Iris pigment epithelial cell (primary cell): ENCODE measurements at places on chromosomes 3 and 15.
A peak's percentile ranks its signal among the peaks of the same experiment; 100 is the strongest.

- DNase-seq = no peak
Observed at GRCh38 chr15:84772031-84772430, 23.6 kb downstream of the ZNF592 start.

DNA sequence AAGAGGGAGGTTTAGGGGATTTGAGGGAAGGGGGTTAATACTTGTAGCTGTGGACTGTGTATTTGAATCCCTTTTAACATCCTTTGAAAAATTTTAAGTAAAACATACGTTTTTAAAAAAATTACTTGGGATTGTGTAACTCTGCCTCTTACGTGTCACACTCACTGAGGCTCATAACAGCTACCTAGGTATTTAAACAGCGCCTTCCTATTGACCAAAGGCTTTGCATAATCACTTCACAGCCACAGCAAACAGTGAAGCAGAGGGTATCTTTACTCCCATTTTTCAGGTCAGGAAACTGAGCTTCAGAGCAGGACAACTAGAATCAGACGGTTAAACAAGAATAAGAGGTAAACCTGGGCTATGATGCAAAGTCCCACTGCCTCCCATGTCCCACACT is 95.9 kb downstream of the TLE3 start:
- no peak for DNase-seq

DNA sequence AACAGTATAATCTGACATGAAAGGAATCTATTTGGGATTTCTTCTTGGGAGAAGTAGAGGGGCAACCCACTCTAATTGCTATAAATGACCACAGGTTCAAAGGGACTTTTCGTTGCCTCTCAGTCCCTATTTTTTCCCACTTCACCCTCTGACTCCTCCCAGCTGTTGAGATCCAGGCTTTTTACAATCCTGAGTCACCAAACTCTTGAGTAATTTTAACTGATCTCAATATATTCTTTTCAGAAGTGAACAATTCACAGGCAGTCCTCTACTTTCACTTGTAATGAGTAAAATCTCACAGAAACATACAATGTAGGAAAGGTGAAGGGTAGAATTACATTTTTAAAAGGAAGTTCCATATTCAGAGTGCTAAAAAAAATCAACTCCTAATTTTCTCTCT is 44.6 kb downstream of the EIF4E3 start:
- DNase-seq = peak; percentile 81

DNA sequence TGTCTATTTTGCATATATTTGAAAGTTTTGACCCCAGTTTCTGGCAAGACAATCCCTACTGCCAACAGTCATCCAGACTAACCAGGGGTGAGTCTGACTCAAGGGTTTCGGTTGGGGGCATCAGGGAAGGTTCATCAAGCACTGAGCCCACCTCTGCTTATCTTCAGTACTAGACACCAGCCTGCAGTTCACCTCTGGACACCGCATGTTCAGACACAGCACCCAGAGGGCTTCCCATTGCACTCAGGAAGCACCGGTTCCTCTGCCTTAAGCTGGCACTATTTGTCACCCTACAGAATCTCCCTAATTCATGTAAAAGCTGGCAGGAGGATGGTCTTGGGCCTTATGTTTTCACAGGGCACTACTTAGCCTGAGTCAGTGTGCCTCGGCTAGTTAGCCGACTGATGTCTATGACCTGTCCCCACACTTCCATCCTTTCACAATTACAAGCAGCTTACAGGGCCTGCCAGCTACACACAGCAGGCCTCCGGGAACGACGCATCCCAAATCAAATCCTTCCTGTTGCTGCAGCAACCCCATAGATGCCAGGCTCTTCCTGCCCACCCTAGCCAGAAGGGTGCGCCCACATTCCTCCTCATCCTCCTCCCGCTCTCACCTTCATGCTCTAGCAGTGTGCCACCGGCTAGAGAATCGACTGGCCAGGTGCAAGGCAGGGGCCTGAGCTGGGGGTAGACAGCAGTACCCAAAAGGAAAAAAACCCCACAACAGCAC is 52.5 kb downstream of the SH3BP5 start:
- DNase-seq = no peak

DNA sequence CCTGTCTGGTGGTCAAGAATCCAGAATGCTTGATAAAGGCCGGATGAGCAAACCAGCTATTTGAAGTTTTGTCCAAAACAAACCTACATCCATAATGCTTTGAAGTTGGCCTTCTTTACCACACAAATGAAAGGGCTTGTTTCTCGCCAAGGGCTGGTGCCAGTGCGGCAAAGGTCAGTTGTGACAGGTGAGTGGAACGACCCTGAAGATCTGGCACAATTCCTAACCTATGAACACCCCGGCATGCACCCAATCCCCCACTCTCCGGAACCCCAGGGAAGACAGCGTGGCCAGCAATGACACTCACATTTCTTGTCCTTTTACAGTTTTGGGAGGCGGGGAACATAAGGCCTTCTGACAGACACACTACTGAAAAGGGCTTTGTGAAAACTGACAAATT is 90.6 kb downstream of the ATP10A start:
- no peak for DNase-seq

GRCh38 chr3:62188681-62189375 is 184.5 kb downstream of the FEZF2 start:
- DNase-seq = peak; percentile 72

GRCh38 chr3:14373753-14374376 is 28.5 kb upstream of the SLC6A6 start:
- DNase-seq = no peak

- DNase-seq = no peak
Observed at GRCh38 chr3:132554437-132554836, 42.6 kb upstream of the ACKR4 start.

DNA sequence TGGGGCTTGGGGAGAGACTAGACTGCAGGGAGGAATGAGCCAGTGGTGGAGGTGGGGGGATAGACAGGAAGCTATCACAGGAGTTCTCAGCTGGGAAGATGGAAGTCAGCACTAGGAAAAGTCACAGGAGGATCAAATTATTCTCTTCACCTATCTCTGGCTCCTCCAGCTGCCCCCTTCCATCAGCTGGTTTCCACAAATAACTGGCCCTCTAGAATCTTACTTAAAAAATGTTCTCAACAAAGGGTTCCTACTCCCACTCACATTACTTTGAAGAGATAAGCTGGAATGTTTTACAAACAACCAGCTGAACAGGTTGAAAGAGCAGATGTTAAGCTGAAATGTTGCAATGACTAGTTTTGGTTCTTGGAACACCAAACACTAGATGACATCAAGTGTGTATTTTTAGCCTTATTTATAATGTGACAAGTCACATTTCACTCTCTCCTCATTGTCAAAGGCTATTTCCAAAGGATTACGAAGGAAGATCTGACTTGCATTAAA is 102.7 kb upstream of the AADACL2 start:
- DNase-seq = peak; percentile 68

GRCh38 chr3:53716998-53717397 is 129.2 kb downstream of the CHDH start:
- no peak for DNase-seq

DNA sequence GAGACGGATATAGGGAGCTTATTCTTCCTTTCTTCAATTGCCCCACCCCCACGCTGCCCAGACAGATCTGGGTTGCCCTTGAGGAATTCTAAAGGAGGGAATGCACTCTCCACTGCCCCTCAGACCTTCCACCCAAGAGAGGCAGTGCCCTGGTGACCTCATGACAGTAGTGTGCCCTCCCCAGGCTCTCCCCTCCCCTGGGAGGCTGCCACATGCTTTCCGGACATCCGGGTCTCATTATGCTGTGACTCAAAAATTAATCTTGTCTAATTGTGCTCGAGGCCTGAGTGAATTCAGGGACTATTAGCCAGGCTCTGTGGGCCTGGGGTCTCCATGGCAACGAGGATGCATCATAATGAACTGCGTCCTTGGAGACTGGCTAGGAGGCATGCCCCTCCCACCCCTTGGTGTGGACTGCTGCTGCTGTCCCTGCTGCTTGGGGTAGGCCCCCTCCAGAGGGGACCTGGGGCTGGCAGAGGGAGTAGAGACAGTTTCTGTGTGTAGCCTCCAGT is 20.8 kb downstream of the CORO2B start:
- peak; percentile 51 for DNase-seq

DNA sequence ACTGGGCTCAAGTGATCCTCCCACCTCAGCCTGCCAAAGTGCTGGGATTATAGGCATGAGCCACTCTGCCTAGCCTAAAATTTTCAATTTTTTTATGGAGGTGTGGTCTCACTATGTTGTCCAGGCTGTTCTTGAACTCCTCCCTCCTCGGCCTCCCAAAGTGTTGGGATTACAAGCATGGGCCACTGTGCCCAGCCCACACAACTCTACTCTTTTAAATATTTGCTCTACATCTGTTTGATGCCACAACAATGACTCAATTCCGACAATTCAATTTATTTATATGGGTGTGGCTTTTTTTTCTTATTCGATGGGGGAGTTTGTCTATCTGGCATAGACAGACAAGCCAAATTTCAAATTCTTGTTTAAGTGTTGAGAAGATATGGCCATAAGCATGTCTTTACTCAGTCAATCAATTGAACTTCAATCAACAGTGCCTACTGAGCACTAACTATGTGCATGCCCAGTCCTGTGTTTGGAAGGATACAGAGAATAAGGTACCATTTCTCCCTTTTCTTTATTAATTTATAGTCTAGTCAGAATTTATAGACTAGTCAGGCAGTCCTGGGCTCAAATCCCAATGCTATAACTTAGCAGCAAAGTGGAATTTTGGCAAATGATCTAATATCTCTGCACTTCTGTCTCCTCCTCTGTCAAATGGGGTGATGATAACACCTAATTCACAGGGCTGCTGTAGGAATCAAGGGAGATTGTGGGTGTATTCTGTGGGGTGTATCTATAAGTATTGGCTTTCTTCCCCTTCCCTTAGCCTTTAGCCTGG is 54.6 kb upstream of the PIAS1 start:
- no peak for DNase-seq

- peak; percentile 77 for DNase-seq
Observed at GRCh38 chr3:62149962-62150361, 223.4 kb downstream of the FEZF2 start.

- DNase-seq = no peak
Observed at GRCh38 chr3:122681974-122682409, 1.4 kb downstream of the PARP14 start.

DNA sequence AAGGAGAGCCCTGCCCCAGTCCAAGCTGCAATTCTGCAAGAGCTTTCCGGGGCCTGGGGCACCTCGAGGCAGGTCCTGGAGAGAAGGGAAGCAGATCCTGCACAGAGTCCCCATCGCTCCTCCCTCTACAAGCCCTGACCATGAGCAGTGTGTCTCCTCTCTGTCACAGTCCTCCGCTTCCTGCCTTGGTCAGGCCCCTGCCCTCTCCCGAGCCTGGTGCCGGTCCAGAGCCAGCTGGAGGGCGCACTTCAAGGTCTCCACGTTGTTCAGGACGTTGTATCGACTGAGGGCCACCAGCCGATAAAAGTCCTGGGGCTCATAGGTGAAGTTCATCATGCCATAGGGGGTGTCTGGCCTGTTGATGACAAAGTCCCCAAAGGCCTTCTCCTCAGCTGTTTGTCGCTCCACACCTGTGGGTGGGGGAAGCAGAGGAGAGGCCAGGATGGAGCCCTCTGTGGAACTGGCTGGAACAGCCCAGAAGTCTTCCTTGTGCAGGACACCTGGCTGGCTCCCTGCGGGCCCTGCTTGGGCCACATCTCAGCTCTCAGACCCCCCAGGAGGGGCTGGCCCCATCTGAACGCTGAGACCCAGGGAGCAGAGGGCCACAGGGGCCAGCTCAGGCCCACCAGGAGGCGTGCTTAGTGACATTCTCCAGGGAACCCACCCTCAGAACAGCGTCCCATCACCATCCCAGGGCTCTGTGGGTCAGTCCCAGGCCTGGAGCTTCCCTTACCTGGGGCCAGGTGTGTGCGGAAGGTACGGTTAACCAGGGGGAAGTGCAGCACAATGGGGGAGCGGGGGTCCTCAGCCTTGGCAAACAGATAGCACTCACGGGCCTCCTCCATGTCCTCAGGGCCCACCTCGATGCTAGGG is 14.4 kb downstream of the PLA2G4F start:
- DNase-seq = no peak

DNA sequence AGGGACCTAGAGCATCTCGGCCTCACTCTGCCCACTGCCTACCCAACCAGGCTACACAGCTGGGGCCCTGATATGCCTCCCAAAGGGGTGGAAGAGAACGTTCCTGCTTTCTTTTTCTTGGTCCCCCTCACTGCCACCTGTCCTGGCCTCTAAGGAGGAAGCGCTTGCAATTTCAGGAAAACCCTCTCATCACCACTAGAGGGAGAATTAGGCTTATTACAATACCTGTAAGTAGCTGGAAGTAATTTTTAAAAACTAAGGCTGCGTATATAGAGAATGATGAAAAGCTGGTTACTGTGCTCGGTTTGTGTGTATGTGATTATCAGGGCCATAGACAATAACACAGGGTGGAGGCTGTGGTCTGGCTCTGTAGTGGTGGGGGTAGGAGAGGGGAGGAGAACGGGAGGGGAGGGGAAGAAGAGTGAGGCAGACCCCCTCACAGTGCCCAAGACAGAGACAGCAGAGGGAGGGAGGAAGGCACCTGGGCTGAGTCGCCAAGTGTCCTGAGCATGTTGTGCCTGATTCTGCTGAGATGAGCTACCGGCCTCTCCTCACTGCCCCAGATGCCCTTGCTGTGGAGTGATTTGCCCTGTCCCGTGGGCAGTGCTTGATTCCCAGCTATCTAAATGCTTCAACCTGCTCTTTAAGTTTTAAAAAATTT is 3.3 kb downstream of the GABRG3 start:
- DNase-seq = peak; percentile 20

DNA sequence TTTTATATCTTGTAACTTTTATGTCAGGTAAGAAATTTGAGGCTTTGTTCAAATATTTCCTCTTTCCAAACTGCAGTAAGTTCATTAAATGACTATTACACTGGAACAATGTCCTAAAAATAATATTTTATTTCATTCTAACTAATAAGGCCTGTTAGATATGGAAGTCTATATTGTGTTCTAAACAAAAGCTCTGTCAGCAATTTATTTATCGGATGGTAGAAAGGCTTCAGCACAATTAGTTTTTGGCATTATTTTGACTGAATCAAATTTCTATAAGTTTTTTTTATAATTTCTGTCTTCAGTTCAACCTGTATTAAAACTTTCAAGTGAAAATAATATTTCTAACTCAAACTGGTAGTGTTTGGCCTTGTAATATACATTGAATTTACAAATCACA is 992.1 kb downstream of the EPHA3 start:
- no peak for DNase-seq

DNA sequence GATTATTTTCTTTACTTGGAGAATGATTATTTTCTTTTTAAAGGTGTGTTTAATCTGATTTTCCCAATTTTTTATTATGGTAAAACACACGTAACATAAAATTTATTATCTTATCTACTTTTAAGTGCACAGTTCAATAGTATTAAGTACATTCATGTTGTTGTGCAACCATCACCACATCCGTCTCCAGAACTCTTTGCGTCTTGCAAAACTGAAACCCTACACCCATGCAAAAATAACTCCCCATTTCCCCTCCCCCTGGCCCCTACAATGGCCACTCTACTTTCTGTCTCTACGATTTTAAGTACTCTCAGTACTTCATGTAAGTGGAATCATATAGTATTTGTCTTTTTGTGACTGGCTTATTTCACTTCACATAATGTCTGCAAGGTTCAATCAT is 230.7 kb downstream of the SATB1 start:
- peak; percentile 4 for DNase-seq

- peak; percentile 54 for DNase-seq
Observed at GRCh38 chr3:179046497-179047353, 24.9 kb downstream of the ZMAT3 start.
